ENCODE measurements at places on chromosomes 5 and 9.

DNA sequence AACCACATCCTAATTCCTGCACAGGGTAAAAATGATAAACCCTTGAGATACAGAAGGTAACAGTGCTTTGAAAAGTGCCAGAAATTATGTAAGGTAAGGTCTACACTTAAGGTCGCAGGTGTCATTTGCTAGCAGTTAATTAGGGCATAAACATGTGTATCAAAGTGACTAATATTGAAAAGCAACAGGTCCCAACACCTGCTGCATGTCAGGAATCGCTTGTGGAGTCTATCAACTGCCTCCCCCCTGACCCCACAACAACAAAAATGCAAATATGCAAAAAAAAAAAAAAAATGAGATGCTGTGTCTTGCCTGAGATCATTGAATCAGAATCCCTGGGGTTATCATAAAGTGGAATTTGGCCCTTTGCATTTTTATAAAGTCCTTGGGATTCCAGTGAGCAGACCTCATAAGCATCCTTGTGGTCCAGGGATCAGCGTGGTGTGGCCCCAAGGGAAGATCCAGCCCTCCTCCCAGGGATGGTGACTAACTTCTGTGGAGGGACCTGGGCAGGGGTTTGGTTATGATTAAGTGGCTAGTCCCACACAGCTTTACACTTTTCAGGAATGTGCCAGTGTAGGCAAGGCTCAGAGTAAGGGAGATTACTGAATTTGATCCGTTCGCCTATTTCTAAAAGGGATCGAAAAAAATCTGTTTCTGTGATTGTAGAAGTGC, 92.5 kb upstream of the TNFSF8 start:
- no peak for DNase-seq

DNA sequence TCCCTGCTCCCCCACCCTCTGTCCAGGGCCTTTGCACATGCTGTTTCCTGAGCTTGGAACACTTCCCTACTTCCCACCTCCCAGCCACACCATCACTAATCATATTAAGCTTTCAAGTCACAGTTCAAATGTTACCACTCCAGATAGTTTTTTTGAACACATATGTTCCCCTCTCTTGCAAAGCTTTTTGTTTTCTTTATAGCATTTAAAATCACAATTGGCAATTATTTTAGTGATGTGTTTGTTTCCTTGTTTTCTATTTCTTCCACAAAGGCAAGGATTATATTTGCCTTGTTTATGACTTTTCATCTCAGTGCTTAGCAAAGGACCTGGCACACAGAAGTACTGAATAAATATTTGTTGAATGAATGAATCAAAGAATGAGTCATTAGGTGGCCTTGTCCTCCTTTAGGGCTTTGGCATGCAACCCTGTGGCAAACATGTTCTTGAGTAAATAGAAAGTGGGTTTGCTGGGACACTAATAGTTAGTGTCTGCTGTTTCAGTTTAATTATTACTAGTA, 386.8 kb downstream of the FGF10 start:
- DNase-seq: no peak

DNA sequence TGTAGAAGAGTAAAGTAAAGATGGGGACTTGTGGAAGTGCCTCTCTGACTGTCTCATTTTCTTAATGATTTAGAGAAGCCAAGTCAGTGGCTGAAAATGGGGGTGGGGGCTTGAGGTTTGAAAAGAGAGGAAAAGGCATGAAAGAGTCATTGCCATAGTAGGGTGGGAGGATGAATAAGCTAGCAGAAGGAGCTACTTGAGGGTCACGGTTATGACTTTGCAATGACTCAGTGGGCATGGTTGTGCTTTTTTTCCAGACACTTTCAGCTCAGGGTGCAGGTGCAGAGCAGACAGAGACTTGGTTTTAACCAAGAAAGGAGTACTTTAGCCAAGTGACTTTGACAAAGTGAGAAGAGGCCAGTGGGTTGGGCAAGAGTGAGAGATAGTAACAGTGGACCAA, 117.8 kb downstream of the PTTG1 start:
- DNase-seq: no peak

- DNase-seq: no peak
These were observed 139.4 kb downstream of the GNAQ start for GRCh38 chr9:77892171-77892570.

GRCh38 chr5:158748522-158748921, 351.2 kb downstream of the EBF1 start:
- no peak for DNase-seq

DNA sequence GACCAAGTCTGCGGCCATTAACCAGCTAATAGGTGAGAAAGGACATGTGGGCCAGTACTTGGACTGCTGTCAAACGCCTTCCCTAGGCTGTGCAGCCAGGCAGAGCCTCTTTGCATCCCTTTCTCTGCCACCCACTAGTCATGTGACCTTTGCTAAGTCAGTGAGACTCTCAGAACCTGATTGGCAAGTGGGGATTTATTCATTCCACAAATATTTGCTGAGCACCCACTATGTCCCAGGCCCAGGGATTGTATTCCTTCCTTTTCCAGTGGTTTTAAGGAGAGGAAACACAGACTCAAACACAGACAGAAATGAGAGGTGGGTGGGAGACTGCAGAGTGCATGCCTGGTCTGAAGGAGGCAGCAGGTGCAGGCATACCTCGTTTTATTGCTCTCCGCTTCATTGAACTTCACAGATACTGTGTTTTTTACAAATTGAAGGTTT, 71.6 kb upstream of the GALNT10 start:
- no peak for DNase-seq

- DNase-seq: no peak
These were observed 24.2 kb upstream of the MELK start for GRCh38 chr9:36548454-36548853.

All from stimulated activated CD8-positive, alpha-beta memory T cell treated with anti-CD3 and anti-CD28 coated beads, Interleukin-15, amount 100 ng/mL, for 4 hours (primary cell).